ENCODE measurements at places on chromosomes 11 and 22. TPM values are rescaled to one million over a fixed set of nuclear protein-coding genes. Genes with fewer than 3 reads are reported as not detected.

- no peak overlapping the region for H3K27ac ChIP-seq
- no peak overlapping the region for H3K4me3 ChIP-seq
- no peak for DNase-seq
- H3K36me3 ChIP-seq = no peaks in the 10 kb centered on the region
Observed at GRCh38 chr11:10394229-10395101, 60.6 kb upstream of the AMPD3 start.

- no peak for DNase-seq
- no peaks in the 10 kb centered on the region for H3K36me3 ChIP-seq
- peaks cover 22% of the 10 kb centered on the region for H3K27me3 ChIP-seq
- no peak overlapping the region for H3K27ac ChIP-seq
- H3K4me1 ChIP-seq = peaks cover 11% of the 10 kb centered on the region
Observed at GRCh38 chr22:32206774-32207758, 2.2 kb upstream of the RFPL2 start.

GRCh38 chr11:101567071-101567470, 16.7 kb downstream of the TRPC6 start:
- no peak overlapping the region for H3K27ac ChIP-seq
- no peaks in the 10 kb centered on the region for H3K36me3 ChIP-seq
- DNase-seq = no peak
- H3K4me1 ChIP-seq = no peaks in the 10 kb centered on the region
- no peaks in the 10 kb centered on the region for H3K27me3 ChIP-seq

DNA sequence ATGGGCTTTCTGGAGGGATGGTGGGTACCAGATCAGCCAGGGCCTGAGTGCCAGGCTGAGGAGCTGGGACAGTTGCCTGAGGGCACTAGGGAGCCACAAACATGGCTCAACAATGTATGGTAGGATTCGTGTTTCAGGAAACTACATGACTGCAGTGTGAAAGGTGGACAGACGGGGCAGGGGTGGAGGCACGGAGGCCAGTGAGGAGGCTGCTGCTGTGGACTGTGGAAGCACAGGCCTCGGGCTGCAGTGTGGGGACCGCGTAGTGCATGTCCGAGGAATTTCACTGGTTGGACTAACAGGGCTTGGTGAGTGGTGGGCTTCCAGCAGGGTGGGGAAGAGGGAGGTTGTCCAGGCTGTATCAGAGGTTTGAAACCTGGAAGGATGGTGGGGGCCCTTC, 7.8 kb downstream of the P2RY2 start:
- H3K27me3 ChIP-seq = no peaks in the 10 kb centered on the region
- no peaks in the 10 kb centered on the region for H3K4me1 ChIP-seq
- H3K36me3 ChIP-seq = no peaks in the 10 kb centered on the region
- H3K27ac ChIP-seq = no peak overlapping the region
- peak; percentile 31 for DNase-seq

DNA sequence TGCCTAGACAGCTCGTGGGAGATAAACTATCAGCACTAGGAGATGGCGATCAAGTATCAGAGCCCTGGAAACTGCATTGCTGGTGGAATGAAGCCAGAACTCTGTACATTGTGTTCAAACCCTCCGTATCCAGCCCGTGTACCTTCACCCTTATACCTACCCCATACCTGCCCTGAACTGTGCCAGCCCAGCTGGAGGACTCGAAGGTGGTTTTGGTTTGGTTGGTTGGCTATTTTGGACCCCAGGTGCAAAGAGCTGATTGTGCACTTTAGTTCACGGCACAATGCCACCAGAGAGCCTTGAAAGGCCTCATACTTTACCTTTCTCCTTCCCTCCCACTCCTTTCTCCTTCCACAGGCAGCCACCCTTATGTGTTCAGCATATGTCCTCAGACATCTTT, 16.0 kb downstream of the FAM83F start:
- peaks cover 42% of the 10 kb centered on the region for H3K27me3 ChIP-seq
- H3K36me3 ChIP-seq = no peaks in the 10 kb centered on the region
- H3K4me3 ChIP-seq = no peak overlapping the region

- H3K36me3 ChIP-seq = peaks cover 7% of the 10 kb centered on the region
- H3K27me3 ChIP-seq = no peaks in the 10 kb centered on the region
- peaks cover 21% of the 10 kb centered on the region for H3K4me1 ChIP-seq
- no peak for DNase-seq
- peak overlapping the region; percentile 55 for H3K4me3 ChIP-seq
Observed at GRCh38 chr11:118610225-118610772, 2.9 kb downstream of the PHLDB1 start.

GRCh38 chr22:31340360-31340759, 5.8 kb downstream of the PATZ1 start:
- H3K27me3 ChIP-seq = no peaks in the 10 kb centered on the region
- H3K4me1 ChIP-seq = peaks cover 46% of the 10 kb centered on the region
- no peak for DNase-seq
- no peak overlapping the region for H3K4me3 ChIP-seq

GRCh38 chr22:47602732-47603131, 840.3 kb downstream of the TBC1D22A start:
- H3K27me3 ChIP-seq = no peaks in the 10 kb centered on the region
- no peaks in the 10 kb centered on the region for H3K4me1 ChIP-seq
- no peak overlapping the region for H3K4me3 ChIP-seq
- no peaks in the 10 kb centered on the region for H3K36me3 ChIP-seq
- DNase-seq = no peak

TRIM29 gene
- 3.4 TPM for total RNA-seq

MYOD1 gene
- total RNA-seq = not detected

RASL10A gene
- 0.72 TPM for total RNA-seq

PGA4 gene
- 0.67 TPM for total RNA-seq
